ENCODE measurements at places on chromosomes 7 and 10.
A peak's percentile ranks its signal among the peaks of the same experiment; 100 is the strongest.

GRCh38 chr10:132987671-132988571 lies 45.6 kb upstream of the CFAP46 start:
- DNase-seq, result no peak

DNA sequence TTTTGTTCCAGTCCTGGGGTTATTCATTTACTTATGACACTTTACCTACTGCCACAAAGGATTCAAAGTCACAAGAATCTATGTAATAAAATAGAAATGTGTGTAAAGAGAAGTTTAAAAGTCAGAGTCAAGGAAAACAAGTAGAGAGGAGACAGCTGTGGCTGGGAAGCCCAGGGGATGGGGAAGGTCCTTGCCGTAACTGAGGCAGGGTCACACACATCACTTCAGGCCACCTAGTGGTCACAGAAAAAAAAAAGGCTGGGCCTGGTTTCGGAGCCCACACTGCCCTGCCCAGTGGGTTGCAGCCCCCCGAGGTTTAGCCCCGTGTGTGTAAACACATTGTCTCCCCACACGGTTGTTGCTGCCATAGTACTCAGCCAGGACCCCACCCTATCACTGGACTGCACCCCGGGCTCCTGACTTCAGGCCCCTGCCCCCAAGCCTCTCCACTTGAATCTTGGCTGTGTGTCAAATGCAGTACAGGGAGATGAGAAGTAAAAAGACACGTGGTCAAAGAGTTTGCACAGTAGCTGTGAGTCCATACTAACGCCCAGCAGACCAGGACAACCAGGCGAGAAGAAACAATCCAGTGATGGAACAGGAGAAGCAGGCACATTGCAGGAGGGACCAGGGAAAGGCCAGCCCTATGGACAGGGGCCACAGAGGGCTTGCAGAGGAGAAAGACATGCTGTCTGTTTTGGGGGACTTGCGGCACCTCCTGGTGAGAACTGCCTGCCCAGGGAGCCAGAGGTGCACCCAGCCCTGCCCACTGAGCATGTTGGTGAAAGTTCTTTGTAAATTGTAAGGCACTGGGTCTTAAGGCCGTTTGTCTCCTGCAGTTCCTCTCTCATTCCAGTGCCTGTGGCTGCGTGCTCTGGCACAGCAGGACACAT lies 91.4 kb upstream of the MACROH2A2 start:
- no peak for DNase-seq

DNA sequence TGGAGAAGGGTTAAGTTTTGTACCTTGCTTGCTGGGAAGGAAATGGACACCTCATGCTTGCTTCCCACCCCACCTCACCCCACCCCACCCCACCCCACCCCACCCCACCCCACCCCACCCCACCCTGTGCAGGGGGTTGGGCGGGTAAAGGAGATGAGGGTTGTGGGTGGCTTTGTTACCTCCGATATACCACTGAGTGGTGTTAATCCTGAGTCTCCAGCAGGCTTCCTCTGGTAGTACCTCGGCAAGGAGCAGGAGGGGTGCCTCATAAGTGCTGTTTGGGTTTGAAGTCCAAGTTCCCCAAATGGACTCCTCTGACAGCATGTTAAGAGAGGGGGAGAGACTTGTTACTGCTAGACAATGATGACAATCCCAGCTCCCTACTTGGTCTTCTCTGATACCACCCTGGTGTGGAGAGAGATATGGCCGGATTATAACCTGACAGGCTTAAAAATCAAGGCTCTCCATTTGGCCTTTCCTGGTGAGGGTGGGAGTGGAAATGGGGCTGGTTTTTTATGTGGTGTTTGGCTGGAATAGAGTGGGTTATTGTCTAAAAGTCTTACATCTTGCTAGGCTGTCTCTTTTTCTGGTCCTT lies 11.7 kb downstream of the SAMD8 start:
- DNase-seq, result no peak

DNA sequence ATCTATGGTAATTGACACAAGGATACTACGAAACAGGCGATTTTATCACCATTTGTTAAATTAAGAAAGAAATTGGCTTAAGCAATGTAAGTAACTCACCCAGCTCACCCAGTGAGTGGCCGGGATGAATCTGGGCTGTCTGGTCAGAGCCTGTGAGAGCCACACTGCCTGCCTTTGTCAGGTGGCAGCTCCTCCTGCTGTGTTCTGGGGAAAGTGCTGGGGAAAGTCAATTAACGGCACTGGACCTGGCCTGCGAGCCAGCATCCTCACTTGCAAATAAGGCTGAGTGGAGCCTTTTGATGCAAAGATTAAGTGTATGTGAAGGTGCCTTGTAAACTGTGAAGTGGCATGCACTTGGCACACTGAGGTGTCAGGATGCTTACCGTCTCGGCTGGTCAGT lies 13.4 kb upstream of the CXCL12 start:
- no peak for DNase-seq

DNA sequence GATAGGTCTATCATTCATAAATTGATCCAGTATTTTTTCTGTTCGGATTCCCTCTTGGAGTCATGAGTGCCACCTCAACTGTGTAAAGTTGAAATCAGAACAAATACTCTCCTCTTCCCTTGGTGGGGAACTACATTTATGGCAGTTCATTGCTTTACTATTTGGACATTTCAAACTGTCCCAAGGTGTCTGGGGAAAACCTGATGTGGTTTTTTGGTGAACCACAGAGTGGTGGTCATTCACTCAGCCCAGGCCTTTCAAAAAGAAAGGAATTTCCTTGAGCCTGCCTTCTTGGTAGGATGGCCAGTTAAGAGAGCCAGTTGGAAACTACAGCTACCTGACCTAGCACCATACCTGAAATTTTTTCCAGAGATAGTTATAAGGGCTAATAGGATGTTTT lies 59.0 kb downstream of the ABCB1 start:
- DNase-seq, result no peak

- DNase-seq, result no peak
Observed at GRCh38 chr10:31864834-31865518, 63.7 kb downstream of the ARHGAP12 start.

DNA sequence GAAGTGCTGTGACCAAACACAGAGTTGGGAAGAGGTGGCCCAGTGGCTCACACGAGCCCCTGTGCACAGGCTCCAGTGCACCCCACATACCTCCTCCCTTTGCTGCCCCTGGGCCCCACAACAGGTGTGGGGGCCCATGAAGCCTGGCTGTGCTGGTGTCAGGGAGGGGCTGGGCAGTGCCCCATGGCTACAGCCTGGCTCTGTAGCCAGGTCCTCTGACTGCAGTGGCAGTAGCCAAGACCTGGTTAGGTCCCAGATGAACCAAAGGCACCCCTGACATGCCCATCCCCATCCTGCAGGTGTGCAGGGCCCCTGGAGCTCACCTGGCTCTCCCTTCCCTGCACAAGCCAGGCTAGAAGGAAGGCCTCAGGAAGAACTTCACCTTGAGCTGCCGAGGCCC lies 176.3 kb downstream of the GRID1 start:
- DNase-seq, result no peak

GRCh38 chr7:69692611-69693010 lies 94.3 kb downstream of the AUTS2 start:
- no peak for DNase-seq

- no peak for DNase-seq
Observed at GRCh38 chr7:94567396-94567795, 57.8 kb downstream of the CASD1 start.

DNA sequence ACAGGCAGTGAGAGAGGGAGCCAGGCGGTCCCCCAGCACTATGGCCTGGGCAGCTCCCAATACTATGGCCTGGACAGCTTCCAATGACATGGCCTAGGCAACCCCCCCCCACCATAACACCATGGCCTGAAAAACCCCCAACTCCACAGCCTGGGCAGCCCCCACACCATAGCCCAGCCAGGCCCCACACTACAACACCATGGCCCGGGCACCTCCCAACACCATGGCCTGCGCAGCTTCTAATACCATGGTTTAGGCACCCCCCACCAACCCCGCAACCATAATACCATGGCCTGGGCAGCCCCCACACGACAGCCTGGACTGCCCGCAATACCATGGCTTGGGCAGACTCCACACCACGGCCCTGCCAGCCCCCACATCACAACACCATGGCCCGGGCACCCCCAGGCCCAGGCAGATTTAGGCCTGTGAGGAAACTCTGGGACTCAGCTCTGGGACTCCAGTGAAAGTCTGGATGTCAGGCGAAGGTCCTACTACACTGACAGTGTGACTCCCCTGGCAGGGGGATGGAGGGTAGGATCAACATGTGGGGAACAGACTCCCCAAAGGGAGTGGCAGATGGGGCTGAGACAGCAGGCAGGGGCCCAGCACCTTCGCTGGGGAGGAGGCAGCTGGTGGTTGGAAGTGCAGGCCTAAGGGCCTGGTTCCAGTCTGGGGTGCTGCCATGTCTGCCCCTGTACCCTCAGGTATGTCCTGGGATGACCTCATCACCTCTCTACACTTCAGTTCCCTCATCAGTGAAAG lies 8.7 kb downstream of the CPXM2 start:
- DNase-seq, result no peak

DNA sequence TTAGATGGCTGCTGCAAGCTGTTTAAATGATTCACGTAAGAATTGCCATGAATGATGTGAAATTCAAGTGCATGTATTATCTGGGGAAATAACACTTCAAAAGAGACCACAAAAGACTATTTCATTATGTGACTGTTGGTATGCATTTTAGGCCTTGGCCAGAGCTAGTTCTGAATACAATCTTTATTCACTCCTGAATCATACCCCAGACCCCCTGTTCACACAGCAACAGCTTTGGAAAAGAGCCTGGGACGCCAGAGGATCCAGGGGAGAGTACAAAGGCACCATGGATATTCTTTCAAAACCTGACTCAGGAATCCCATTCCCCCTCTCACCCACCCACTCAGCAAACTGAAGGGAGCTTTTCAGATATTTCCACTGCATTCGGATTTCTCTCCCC lies 377.1 kb upstream of the DPP6 start:
- DNase-seq, result no peak

DNA sequence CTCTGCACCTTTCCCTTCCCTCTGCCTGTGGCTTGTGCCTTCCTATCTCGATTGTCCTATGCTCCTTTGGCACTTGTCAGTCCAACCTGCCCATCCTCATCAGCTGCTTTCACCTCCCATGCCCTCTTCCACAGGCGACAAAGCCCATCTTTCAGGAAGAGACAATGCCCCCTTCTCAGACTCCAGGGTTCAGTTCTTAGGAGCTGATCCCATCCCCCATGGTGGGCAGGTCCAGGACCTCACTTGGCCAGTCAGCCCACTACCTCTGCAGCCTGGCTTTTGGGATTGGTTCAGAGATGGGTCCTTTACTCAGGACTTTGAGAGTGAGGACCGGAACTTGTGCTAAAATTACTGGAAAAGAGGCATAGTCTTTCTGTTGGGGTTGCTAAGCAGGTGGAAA lies 74.0 kb upstream of the NANOS1 start:
- no peak for DNase-seq

DNA sequence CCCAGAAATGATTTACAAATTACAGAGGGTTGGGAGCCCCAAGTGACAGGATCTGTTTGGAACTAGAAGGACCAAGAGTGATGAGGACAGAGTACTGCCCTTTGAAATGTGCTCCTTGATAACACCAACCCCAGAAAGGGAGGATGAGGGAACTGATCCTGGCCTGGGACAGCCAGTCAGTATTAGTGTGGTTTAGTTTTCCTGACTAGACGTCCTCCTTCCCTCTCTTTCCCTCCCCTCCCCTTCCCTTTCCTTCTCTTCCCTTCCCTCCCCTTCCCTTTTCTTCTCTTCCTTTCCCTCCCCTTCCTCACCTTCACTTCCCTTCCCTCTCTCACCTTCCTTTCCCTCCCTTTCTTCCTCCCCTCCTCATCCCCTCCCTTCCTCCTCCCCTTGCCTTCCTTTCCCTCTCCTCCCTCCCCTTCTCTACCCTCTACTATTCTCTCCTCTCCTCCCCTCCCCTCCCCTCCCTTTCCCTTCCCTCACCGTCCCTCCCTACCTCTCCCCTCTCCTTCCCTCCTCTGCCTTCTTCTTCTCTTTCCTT lies 31.0 kb upstream of the BICC1 start:
- no peak for DNase-seq

DNA sequence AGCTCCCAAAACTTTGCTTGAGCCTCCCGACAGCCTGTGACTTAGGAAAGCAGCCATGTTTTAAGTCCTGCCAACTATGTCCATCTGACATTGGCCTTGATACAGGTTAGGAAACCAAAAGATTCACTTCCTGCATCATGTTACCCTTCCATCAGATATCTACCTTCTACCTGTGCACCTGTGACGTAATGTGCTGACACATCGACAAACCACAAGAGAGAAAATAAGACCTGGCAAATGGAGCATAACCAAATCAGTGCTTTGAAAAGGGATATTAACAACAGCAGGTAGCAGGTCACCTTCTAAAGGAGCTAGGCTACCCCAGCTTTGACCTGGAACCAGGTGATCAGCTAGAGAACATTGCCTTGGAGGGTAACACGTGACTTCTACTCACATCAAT lies 14.8 kb upstream of the PRR15 start:
- DNase-seq, result no peak

DNA sequence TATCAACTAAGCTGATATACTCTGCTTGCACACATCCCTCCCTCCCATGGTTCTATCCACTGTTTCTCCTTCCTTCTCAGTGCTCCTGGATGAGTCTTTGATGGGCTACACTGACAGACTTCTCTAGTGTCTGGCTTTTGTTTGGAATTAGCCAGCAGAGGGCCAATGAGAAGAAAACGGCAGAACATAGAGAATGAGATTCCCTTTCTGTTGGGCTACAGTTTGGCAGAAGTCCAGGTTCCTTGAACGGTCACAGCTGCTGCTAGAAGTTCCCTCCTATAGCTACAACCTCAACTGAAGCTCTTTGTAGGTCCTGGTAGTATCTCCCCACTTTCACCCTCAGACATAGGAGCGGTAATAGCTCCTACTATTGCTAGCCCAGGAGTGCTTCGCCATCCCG lies 251.1 kb upstream of the LRRN3 start:
- DNase-seq, result no peak

GRCh38 chr7:49840751-49841405 lies 67.4 kb downstream of the VWC2 start:
- no peak for DNase-seq

- no peak for DNase-seq
Observed at GRCh38 chr10:132698761-132699391, 87.1 kb downstream of the NKX6-2 start.

GRCh38 chr10:93630625-93631557 lies 18.6 kb downstream of the PDE6C start:
- no peak for DNase-seq

- DNase-seq, result no peak
Observed at GRCh38 chr10:124721330-124722045, 22.7 kb downstream of the FAM53B start.

DNA sequence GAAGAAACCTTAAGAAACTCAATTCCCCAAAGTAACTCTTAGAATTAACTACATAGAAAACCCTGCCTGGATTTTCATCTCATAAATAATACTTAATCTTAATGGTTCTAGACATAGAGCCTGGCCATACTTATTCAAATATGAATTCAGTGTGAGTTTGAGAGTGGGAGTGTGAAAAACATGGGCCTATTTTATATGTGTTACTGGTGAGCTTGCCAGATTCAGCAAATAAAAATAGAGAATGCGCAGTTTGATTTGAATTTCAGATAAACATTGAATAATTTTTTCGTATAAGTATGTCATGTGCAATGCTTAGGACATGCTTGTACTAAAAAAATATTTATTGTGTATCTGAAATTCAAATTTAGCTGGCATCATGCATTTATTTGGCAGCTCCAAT lies 473.9 kb upstream of the FZD8 start:
- DNase-seq, result no peak

GRCh38 chr7:63065684-63066083 lies 933.0 kb upstream of the ZNF722 start:
- DNase-seq, result no peak

- no peak for DNase-seq
Observed at GRCh38 chr10:95628786-95629185, 27.7 kb downstream of the ALDH18A1 start.

GRCh38 chr10:21740989-21741388 lies 207.0 kb downstream of the MLLT10 start:
- peak; percentile 58 for DNase-seq

Data from activated CD4-positive, alpha-beta T cell treated with anti-CD3 and anti-CD28 coated beads, Interleukin-2, amount 10 ng/mL, durations not matched to agents 7 days and 5 days (primary cell).